ENCODE measurements at places on chromosomes 12 and 14. TPM values are rescaled to one million over a fixed set of nuclear protein-coding genes. Genes with fewer than 3 reads are reported as not detected.

Gene YBX3
- 134 TPM for total RNA-seq

Gene CLEC2A
- total RNA-seq, result not detected

Gene RNASE2
- total RNA-seq, result 7.8 TPM

Gene REP15
- 0.63 TPM for total RNA-seq

Gene EVL
- 78.6 TPM for total RNA-seq

Gene PTPN21
- total RNA-seq, result 31.6 TPM

Gene LTBR
- total RNA-seq, result 134 TPM

Gene TAS2R46
- total RNA-seq, result 1.6 TPM

Gene MIP
- total RNA-seq, result not detected

Gene KRT8
- 150 TPM for total RNA-seq

Gene IFNG
- 0.49 TPM for total RNA-seq

Gene HOXC5
- 0.25 TPM for total RNA-seq

Gene ALDH2
- 48.5 TPM for total RNA-seq

Gene HDAC7
- 49.3 TPM for total RNA-seq

Gene EIF2S1
- 44.3 TPM for total RNA-seq

Gene A2M
- total RNA-seq, result 2,674 TPM

Gene TMEM132C
- 1.1 TPM for total RNA-seq

Gene RPS26
- total RNA-seq, result 94.2 TPM

Gene STYK1
- 1.0 TPM for total RNA-seq

Gene CIROP
- not detected for total RNA-seq

Gene ADAMTS20
- total RNA-seq, result not detected

Gene APPL2
- total RNA-seq, result 35.9 TPM

Gene AMDHD1
- 1.3 TPM for total RNA-seq

Gene KRT83
- not detected for total RNA-seq

Gene VPS37B
- 44.1 TPM for total RNA-seq

Gene RPL10L
- total RNA-seq, result not detected

Gene TPPP2
- total RNA-seq, result not detected

Gene CFAP251
- total RNA-seq, result 24.0 TPM

Gene KCNC2
- total RNA-seq, result 0.06 TPM

Gene NEUROD4
- not detected for total RNA-seq

Gene HPD
- total RNA-seq, result 4.0 TPM

Gene IRAK3
- 47.8 TPM for total RNA-seq

All from lung (tissue), 17 donors.